ENCODE measurements at places on chromosomes 11 and 22.

DNA sequence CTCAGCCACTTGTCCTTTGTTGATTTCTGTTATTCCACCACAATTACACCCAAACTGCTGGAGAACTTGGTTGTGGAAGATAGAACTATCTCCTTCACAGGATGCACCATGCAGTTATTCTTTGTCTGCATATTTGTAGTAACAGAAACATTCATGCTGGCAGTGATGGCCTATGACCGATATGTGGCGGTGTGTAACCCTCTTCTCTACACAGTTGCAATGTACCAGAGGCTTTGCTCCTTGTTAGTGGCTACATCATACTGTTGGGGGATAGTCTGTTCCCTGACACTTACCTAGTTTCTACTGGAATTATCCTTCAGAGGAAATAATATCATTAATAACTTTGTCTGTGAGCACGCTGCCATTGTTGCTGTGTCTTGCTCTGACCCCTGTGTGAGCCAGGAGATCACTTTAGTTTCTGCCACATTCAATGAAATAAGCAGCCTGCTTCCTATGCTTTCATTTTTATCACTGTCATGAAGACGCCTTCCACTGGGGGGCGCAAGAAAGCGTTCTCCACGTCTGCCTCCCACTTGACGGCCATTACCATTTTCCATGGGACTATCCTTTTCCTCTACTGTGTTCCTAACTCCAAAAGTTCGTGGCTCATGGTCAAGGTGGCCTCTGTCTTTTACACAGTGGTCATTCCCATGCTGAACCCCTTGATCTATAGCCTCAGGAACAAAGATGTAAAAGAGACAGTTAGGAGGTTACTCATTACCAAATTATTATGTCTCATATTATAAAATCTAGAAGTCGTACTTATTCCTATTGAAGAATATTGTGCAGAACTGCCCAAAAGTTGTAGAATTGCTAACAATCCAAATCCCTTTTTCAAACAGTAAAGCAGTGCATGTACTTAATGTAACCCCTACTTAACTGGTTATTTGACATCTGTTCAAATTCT is 53.2 kb downstream of the OR4C6 start:
- DNase-seq, result no peak

GRCh38 chr11:113440816-113441215 is 34.4 kb downstream of the DRD2 start:
- DNase-seq, result no peak

- peak; percentile 69 for DNase-seq
Observed at GRCh38 chr11:36258730-36259360, 30.4 kb downstream of the COMMD9 start.

GRCh38 chr11:69321877-69322361 is 28.0 kb downstream of the MYEOV start:
- DNase-seq, result peak; percentile 32

DNA sequence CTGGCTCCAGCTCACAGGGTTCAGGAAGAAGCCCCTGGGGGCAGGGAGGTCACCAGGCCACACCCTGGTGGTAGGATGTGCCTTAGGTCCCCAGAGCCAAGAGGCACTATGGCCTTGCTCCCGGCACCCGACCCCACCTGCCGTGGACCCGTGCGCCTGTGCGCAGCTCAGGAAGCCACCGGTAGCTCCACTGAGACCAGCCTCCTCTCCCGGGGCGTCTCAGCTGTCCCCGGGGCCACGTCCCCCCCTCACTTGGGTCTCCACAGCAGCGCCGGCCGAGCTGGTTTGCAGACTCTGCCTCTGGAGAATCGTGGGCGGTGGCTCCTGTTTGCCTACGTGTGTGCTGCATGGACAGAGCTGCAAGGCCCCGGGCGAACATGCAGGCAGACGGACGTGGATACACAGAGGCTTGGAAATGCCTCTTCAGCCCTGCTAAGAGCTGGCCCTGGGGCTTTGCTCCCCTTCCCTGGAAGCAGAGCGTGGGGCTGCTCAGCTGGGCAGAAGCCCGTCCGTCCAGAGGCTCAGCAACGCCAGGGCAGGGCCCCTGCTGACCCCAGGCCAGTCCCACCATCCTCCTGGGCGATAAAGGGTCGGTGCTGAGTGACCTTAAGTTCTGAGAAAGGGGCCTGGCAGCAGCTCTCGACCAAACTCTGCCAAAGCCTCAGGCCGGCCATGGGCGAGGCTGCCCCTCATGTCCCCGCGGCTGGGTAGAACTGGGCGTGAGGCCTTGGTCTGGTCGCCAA is 15.3 kb upstream of the MUC5B start:
- no peak for DNase-seq

- no peak for DNase-seq
Observed at GRCh38 chr11:1919391-1920127, at the start of gene TNNT3. TNNT3 (plus strand) TSS chr11:1919703; CDS start chr11:1922875, 3,172 bp downstream.

GRCh38 chr22:19522190-19522880 is 1.9 kb downstream of the CLDN5 start:
- peak; percentile 71 for DNase-seq

- DNase-seq, result no peak
Observed at GRCh38 chr22:49953027-49953679, 7.4 kb upstream of the PIM3 start.

GRCh38 chr22:33697640-33698039 is 222.6 kb downstream of the LARGE1 start:
- no peak for DNase-seq

DNA sequence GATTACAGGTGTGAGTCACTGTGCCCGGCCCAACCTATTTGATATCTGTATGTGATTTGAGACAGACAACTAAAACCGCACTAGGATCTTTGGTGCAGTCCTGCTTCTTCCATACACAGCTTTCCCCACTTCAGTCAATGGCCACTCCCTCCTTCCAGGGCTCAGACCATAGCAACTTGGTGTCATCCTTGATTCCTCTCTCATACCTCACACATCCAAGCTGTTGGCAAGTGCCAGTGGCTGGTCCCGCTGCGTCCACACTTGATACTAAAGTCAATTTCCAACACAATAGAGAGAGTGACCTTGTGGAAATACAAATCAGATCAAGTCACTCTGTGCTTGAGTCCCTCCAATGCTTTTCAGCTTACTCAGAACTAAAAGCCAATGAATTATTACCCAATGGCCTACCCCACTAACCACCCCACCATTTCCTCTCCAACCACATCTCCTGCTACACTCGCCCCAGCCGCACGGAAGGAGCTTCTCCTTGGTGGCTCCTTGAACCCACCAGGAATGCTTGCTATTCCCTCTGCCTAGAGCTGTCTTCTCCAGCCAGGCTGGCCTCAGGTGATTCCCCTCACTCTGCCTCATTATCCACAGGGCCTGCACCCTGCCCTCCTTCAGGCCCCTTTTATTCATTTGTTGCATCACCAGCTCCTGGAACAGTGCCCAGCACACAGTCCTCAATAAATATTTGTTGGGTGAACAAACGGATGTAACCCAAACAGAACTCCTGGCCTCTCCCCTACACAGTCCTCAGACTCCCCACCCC is 12.9 kb downstream of the ABTB2 start:
- no peak for DNase-seq

GRCh38 chr11:13494051-13494450 is 1.7 kb downstream of the PTH start:
- no peak for DNase-seq

- no peak for DNase-seq
Observed at GRCh38 chr11:66333220-66333877, 2.9 kb downstream of the RIN1 start.

DNA sequence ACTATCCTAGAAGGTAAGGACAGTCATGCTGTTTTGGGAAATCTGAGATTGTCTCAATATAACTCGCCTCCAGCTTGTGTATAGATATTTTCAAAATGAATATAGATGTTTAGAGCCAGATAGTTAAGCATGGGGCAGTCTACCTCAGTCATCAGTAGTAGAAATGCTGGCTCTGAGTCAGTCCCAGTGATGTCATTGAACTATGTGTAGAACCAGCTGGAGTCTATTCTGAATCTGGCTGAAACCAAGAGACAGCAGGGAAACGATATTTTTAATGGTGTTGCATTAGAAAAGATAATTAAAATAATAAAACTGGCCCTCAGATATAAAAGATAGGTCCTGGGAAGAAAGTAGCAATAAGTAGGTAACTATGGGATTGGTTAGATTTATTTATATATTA is 25.9 kb downstream of the PIWIL4 start:
- DNase-seq, result no peak

- peak; percentile 40 for DNase-seq
Observed at GRCh38 chr11:123083623-123084029, 21.7 kb upstream of the HSPA8 start.

- no peak for DNase-seq
Observed at GRCh38 chr11:73971175-73971719, 11.4 kb downstream of the UCP2 start.

DNA sequence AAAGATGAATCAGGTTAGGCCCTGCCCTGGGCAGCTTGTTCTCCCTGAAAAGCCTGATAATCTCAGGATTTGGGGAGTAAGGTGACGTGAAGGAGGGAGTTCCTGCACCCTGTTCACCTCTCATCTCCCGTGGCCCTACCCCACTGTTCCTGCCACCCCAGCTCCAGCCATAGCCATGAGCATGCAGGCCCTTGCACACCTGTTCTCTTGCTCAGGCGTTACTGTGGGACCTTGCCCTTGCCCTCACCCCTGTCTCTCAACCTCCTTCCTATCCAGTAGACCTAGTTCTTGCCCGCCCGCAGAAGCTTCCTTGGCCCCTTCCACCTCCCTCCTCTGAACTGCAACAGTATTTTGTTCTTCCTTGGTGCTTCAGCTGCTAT is 15.0 kb downstream of the TSKU start:
- no peak for DNase-seq

GRCh38 chr11:31231601-31232000 is 137.9 kb downstream of the DCDC1 start:
- DNase-seq, result no peak

DNA sequence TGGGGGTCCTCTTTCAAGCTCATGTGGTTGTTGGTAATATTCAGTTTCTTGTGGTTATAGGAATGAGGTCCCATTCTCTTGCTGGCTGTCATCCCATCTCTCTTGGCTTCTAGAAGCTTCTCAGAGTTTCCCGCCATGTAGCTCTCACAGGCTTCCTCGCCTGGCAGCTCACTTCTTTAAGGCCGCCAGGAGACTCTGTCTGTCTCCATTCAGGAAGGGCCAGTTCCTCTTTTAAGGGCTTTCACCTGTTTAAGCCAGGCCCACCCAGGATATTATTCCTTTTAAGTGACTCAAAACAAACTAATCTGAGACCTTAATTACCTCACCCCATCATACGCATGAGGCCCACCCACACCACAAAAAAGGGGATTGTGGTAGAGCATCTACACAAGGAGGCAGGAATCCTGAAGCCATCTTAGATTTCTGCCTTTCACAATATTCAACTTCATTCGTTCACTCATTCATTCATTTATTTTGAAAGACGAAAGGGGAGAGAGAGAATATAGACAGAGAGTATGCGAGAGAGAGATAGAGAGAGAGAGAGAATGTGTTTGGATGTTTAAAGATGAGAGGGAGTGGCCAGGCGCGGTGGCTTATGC is 42.3 kb upstream of the NECTIN1 start:
- DNase-seq, result no peak

DNA sequence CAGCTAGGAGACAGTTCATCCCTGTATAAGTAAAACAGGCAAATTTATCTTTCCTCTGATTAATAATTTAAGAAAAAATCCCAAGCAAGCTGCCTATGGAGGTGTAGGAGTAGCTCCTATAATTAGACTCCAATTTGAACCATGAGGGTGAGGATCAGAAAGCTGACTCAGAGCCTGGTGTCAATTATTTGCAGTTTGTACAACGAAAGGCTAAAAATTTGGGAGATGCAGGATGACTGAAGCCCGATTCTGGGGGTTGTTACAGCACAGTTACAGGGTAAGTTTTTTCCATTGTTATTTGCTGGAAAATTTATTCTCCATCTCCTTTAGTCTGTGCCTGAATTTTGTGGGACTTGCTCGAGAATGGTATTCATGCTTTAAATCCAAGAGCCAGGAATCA is 359.4 kb upstream of the CCDC90B start:
- DNase-seq, result no peak

DNA sequence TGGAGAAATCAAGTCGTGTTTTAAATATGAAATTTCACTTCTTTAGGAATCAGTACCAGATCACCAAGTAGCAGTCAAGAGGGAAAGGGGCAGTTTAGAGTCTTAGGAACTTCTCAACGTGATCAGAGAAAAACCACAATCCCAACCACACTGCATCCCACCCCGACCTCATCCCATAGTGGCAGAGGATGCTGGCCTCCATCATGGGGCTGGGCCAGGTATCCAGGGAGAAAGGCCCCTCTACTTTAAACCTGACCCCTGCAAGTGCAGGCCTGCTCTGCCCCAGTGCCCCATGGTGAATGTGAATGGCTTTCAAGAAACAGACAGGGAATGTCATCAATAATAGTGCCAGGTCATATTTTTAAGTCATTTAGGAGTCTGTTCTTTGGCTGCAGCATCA is 12.1 kb downstream of the CHST1 start:
- no peak for DNase-seq

- no peak for DNase-seq
Observed at GRCh38 chr11:3882655-3883054, 27.2 kb downstream of the STIM1 start.

DNA sequence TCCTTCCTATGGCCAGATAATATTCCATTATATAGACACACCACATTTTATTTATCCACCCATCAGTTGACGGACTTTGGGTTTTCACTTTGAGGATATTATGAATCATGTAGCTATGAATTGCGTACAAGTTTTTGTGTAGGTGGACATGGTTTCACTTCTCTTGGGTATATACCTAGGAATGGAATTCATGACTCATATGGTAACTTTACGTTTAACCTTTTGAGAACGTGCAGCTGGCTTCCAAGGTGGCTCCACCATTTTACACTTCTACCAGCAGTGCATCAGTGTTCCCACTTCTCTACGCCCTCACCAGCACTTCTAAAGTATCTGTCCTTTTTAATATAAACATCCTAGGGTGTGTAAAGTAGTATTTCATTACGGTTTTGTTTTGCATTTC is 112.0 kb downstream of the PLEKHA7 start:
- no peak for DNase-seq

- no peak for DNase-seq
Observed at GRCh38 chr11:18063125-18063524, 17.1 kb upstream of the TPH1 start.

GRCh38 chr11:83027794-83028193 is 43.9 kb downstream of the RAB30 start:
- DNase-seq, result no peak

- no peak for DNase-seq
Observed at GRCh38 chr11:111066846-111067245, 178.7 kb upstream of the POU2AF2 start.

DNA sequence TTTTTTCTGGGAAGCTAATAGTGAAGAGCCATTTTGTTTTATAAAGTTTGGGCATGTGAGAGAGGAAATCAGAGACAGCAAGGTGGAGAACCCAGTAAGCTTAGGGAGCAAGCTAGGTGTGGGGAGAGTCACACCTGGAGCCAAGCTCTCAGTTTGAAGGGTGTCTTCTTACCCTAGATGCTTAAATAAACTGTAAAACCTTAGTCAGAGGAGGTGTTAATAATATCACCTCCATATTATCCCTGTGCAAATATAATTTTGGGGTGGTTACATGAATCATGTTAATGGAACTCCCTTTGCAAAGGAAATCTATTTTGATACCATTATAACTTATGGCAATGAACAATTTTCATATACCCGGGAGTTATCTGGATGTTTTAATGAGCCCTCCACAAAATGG is 246.2 kb upstream of the PLET1 start:
- no peak for DNase-seq

GRCh38 chr11:105274631-105275030 is 135.1 kb upstream of the CARD18 start:
- DNase-seq, result no peak

GRCh38 chr11:92843455-92843854 is 126.0 kb upstream of the MTNR1B start:
- no peak for DNase-seq

GRCh38 chr11:112410325-112410724 is 149.7 kb upstream of the PLET1 start:
- DNase-seq, result no peak

GRCh38 chr22:21962655-21962949 is 10.0 kb upstream of the PPM1F start:
- DNase-seq, result no peak
